ENCODE measurements at places on chromosomes 5 and 9. TPM values are rescaled to one million over a fixed set of nuclear protein-coding genes. Genes with fewer than 3 reads are reported as not detected.
A peak's percentile ranks its signal among the peaks of the same experiment; 100 is the strongest.

The GBA2 gene
- 20.3 TPM for total RNA-seq

DNA sequence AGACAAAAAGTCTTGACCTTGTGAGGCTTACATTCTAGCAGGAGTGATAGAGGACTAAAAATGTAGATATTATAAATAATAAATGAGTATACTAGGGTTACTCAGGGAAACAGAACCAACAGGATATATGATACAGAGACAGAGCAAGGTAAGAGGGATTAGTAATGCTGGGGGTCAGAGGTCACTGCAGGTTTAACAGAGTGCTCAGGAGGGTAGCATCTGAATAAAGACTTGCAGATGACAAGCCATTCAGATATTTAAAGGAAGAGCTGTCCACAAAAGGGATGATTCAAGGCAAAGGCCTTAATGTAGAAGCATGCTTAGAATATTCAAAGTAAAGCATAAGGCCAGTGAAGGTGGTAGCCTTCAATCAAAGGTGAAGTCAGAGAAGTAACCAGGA is 65.6 kb upstream of the SEMA6A start:
- DNase-seq, result no peak

The GPX8 gene
- total RNA-seq, result 233 TPM

DNA sequence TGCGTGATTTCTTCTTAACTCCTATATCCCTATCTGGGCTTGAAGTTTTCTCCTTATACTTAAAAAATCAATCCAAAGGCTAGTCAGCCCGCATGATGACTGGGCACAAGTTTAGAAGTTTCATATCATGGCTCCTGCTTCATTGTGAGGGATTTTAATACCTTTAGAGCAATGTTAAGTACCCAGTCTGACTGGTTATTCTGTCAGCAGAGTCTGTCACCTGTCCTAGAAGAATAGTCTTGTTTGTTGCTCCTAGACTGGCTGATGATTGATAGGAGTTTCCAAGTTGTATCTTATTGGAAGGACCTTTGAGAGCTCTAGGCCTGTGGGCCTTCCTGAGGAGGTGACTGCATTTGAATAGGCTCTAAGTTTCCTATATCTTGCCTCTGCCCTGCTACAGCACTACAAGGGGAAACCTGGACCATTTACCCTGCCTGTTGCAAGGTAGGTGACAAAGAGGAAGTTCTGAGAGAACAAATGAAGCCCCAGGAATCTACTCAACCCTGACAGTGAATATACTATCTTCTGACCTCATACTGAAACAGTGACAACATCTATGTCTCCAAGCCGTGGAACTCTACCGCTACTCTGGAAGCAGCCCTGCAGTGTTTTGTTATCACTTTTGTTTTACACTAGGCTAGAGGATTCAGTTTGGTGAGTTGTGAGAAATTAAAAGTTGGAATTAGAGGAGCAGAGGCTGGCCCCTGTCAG is 66.5 kb downstream of the F2RL2 start:
- no peak for DNase-seq

The FAM120AOS gene
- 36.6 TPM for total RNA-seq

DNA sequence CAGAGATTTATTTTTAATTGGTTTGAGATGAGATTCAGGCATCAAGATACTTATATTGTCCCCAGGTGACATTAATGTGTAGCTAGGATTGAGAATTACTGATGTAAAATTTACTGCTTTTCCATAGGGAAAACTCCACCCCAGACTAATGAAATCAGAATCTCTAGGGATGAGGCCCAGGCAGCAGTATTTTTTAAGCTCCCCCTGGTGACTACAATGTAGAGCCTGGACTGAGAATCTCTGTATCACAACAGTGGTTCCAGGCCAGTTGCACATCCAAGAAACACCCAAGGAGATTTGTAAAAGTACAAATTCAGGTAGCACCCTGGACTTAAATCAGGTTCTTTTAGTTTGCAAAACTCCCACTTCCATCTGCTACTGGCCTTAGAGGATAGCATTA is 185.7 kb downstream of the MARCHF11 start:
- DNase-seq, result peak; percentile 45

DNA sequence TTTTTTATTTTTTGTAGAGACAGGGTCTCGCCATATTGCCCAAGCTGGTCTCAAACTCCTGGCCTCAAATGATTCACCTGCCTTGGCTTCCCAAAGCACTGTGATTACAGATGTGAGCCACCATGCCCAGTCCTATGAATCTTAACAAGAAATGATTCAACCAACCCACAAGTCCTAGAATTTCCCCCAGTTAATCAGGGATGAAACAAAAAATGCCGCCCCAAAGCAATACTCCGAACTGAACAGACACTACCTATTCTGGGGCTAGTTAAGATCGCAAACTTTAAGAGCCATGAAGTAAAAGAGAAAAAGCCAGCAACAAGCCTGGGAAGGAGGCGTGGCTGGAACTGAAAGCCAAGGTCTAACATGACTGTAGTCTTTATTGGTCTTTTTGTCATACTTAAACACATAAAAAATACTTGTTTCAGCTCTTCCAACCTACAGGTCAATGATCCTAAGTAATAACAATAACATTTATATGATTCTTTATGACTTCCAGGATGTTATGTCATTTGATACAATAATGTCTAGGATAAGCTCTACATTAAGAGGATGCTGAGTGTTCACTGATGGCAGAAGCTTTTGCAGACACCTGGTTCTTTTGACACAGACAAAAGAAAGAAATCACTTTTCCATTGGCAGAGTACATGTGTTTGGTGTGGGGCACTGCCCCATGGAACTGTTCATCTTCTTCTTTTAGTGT is 361.1 kb upstream of the TLE4 start:
- no peak for DNase-seq

DNA sequence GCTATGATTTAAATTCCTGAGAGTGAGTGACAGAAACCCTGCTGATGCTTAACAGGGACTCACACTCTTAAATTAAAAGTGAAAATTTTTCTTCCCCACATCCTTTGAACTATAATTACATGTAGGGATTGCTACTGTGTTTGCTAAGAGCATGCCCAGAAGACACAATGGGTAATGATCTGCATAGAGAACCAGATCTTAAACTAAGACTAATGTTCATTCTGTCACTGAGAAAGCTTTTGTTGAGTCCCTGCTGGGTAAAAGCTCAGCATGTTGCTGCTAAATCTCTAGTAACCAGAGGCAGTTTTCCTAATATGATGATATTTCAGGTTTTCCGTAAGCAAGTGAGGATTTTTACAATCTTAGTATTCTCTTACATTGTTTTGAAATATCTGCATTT is 424.8 kb upstream of the SMC2 start:
- no peak for DNase-seq

The PCDHA9 gene
- not detected for total RNA-seq

DNA sequence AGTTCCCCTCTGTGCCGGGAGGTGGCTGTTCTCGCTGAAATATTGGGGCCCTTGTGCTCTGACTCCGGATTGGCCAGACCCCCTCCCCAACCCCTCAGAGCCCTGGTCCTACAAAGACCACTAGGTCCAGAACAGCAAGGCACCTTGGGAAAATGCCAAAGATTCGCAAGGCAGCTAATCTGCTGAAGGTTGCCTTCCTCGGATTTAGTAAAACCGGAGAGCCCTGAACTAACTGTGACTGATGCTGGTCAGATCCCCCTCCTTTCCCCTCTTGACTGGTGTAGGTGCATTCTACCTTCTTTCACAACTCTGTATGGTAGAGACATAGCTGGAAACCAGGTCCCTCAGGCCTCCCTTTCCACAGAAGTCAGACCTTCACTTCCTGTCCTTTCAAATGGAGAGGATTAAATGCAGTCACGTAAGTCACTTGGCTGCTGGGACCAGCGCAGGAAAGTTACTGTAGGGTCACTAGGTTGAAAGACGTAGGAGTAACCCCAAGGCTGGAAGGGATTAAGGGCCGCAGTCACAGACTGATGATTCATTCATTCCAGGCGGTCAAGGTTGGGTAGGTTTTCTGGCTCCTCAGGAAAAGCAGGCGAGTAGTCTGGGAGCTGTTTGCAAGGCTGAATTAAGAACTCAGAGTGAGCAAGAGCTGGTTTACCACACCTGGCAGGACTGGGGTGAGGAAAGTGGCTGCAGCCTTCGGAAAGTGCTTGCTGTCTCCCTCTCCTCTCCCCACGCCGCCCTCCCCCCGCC is 5.3 kb downstream of the BARX1 start:
- peak; percentile 26 for DNase-seq

The ROR2 gene
- 12.9 TPM for total RNA-seq

- DNase-seq, result no peak
Measured at GRCh38 chr5:132812781-132813598, at the start of gene SOWAHA. SOWAHA (plus strand) TSS chr5:132813302; CDS start chr5:132813622, 320 bp downstream.

DNA sequence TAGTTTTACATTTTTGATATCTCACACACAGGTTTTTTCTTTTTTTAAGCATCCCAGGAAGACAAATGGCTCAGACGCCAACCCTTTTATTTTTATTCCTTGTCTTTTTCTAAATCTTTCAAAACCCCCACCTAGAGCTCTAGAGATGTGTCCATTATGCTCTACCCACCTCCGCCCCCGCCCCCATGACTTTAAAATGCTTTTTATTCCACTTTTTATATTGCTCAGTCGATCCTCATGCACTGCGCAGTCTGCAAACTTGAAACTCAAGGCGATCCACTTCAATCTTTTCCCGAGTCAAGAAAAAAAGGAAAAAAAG is 411 bp upstream of the MAT2B start:
- DNase-seq, result no peak

DNA sequence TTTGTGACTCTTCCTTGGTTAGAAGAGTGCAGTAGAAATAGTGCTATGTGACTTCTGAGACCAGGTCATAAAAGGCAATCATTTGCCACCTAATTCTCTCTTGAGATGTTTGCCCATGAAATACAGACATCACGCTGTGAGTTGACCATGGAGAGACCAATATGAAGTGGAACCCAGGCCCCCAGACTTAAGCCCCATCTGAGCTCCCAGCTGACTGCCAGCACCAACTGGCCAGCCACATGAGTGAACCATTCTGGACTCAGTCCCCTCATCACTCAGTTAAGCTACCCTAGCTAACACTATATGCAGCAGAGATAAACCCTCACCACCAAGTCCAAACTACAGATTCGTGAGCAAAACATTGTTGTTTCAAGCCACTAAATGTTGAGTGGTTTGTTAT is 60.7 kb upstream of the NIPBL start:
- DNase-seq, result no peak

DNA sequence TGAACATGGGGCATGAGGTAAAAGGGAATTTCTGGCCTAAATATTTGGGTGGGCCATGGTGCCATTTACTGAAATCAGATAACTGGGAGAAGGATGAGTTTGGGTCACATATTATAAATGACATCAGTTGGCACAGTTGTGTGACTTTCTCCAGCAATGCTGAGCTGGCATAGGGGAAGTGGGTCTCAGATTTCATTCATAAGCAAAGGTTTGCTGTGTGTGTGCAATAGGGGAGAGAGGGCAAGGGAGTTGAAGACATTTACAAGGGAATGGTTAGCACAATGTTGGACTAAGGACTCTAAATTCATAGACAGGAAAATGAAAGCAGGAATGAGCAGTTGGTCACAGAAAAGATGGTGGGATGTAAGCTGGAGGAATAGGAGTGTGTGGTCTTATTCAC is 47.8 kb upstream of the KLF9 start:
- no peak for DNase-seq

Data from GM23248 (cell line).